ENCODE measurements at places on chromosomes 13 and 19. TPM values are rescaled to one million over a fixed set of nuclear protein-coding genes. Genes with fewer than 3 reads are reported as not detected.

GRCh38 chr13:27482983-27483382 lies 32.6 kb upstream of the MTIF3 start:
- DNase-seq = no peak

GRCh38 chr19:31361728-31362127 lies 12.5 kb upstream of the TSHZ3 start:
- no peak for DNase-seq

- DNase-seq = no peak
These were observed 46.1 kb downstream of the LHFPL6 start for GRCh38 chr13:39556866-39557265.

DNA sequence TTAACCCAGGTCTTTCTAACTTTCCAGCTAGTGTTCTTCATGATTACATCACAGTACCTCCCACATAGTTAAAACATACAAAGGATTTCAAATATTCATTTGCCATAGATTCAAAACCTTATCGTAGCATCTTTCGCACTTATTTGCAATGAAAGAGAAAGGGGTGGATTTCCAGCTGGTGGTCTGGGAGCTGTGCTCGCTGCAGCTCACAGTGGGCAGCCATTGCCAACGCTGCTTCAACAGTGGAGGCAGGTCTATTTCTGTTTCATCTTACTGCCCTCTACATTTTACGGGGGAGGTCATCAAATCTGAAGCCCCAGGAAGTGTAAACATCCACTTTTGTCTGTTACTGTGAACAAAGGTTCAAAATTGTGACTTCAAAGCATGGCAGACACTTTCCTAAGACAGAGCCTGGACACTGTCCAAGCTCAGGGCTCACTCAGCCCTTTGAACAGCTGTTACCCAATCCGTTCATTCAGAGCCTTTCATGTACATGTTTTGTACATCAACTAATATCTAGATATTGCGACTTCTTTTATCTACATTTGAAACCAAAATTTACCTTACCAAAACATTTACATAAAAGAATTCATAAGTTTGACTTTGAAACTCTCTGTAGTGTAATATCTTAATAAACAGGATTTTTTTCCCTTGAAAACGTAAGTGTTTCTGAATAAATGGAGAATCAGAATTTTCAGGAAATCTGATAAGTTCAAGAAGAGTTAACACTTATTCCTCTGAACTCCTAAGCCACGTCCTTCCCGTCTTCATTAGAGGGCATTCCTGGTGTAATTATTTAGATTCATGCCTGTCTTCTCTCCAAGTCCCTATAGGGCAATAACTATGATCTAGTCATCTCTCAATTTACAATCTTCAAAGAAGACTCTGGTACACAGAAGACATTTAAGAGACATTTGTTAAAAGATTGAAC lies 25.1 kb downstream of the STARD13 start:
- no peak for DNase-seq

DNA sequence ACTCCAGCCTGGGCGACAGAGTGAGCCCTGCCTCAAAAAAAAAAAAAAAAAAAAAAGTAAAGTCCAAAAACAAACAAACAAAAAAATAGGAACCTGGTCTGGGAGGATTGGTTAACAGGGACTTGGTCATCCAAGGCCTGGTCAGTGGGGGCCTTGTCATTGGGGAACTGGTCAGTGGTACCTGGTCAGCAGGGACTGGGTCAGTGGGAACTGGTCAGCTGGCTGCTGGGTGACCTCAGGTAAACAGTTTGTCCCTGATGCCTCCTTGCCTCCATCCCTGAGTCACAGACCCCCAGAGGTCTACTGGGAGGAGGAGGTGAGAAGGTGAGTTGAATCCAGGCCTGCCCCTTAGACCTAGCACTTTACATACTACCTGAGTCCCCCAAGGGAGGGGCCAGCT lies 5.7 kb upstream of the ZNF14 start:
- DNase-seq = no peak

GRCh38 chr13:32802159-32802558 lies 214.1 kb upstream of the KL start:
- DNase-seq = no peak

- DNase-seq = no peak
These were observed 5.9 kb downstream of the RAB8A start for GRCh38 chr19:16117594-16118033.

GRCh38 chr13:77544355-77544754 lies 8.8 kb downstream of the SCEL start:
- peak; percentile 89 for DNase-seq

GRCh38 chr19:48477698-48478338 lies 8.6 kb downstream of the CYTH2 start:
- DNase-seq = no peak

DNA sequence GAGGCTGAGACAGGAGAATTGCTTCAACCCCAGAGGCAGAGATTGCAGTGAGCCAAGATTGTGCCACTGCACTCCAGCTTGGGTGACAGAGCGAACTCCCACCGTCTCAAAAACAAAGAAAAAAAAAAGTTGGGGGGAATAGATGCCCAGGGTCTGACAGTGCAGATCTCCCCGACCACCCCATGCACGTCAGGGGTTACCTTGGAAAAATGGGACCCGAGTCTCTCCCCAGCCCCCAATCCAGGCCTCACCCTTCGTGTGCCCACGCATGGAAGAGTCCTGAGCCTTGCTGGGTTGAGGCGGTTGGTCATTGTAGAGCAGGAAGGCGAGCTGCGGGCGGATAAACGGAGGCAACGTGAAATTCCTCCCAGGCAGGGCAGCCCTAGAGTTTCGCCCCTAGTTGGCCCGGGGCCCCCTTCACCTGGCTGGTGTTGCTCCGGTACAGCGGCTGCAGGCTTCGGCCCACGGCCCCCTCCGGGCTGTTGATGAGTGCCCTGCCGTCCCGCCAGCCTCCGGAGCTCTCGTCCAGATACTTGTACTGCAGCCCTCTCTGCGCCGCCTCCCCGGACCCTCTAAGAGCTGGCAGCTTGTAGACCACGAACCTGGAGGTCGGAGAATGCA lies 588 bp downstream of the DNASE2 start:
- no peak for DNase-seq

DNA sequence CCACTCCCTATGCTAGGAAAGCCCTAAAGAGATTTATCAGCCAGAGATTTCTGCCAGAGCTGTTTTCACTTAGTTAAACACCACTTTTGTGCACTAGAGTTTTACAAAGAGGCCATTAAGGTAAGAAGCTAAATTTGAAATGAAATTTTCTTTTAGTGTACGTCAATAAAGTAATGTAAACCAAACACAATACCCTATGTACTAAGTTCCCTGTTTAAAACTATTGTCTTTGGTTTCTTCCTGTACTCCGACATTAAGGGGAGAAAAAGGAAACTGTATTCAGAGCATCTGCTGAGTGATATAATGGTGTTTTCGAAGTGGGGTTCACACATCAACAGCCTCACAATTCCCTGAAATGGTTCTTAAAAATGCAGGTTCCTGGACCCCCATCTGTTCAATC lies 40.7 kb upstream of the STARD13 start:
- no peak for DNase-seq

- no peak for DNase-seq
These were observed 915.1 kb downstream of the SLITRK5 start for GRCh38 chr13:88586263-88586662.

GRCh38 chr13:80497439-80497838 lies 156.5 kb upstream of the SPRY2 start:
- DNase-seq = no peak

- DNase-seq = no peak
These were observed 124.4 kb downstream of the RNF17 start for GRCh38 chr13:24888291-24888931.

DNA sequence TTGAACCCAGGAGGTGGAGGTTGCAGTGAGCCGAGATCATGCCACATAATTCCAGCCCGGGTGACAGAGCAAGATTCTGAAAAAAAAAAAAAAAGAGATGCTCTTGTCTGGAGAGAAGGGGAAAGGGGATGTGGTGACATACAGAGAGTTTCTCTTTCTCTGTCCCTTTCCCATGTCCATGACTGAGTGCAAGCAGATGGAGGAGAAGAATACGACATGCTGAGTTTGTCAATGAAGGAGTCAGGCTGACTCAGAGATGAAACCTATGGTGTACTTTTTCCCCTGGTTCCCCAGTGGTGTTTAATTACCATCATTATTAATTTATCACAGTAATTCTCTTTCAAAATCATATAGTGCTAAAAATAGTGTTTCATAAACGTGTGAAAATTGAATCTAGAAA lies 448.8 kb downstream of the FOXO1 start:
- no peak for DNase-seq

DNA sequence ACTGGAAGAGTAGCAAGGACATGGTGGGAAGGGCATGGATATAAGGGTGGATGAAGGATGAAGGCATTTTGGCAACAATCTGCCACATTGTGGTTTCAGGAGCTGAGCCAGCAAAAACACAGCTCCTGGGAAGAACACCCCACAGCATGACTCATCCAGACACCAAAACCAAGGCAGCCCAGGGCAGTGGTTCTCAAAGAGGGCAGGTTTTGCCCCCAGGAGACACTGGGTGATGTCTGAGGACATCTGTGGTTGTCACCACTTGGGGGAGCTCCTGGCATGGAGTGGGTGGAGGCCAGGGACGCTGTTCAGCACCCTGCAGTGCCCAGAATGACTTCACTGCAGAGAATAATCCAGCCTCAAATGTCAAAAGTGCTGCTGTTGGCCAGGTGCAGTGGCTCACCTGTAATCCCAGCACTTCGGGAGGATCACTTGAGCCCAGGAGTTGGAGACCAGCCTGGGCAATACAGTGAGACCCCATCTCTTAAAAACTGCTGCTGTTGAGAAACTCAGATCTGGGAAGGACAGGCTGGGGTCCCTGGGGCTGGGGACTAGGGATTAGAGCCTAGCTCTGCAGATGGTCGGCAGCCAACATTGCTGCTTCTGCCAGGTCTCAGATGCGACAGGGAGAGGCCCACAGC lies 16.1 kb downstream of the ZFR2 start:
- no peak for DNase-seq

DNA sequence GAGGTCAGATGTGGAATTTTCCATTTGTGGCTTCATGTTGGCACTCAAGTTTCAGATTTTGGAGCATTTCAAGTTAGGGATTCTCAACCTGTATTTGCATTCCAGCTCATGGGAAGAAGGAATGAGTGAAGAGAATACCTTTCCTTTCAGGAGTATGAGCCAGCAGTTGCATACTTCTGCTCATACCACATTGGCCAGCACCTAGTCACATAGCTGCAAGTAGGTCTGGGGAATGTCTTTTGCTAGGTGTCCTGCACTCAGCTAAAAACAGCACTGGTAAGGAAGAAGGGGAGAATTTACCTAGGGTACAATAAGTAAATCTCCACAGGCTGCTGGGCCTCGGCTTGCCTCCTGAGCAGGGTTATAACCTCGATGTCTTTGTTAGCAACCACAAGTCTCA lies 24.6 kb upstream of the ATP8A2 start:
- DNase-seq = no peak

ZNF71 gene
- polyA plus RNA-seq = 6.5 TPM

FGF9 gene
- 5.6 TPM for polyA plus RNA-seq

MYPOP gene
- 7.6 TPM for polyA plus RNA-seq

TRPM4 gene
- not detected for polyA plus RNA-seq

ATCAY gene
- polyA plus RNA-seq = 1.2 TPM

S1PR4 gene
- polyA plus RNA-seq = 0.45 TPM

HIF3A gene
- polyA plus RNA-seq = 286 TPM

PALM gene
- polyA plus RNA-seq = 17.2 TPM

PSG5 gene
- 0.94 TPM for polyA plus RNA-seq

ACP7 gene
- 0.07 TPM for polyA plus RNA-seq

RYR1 gene
- 565 TPM for polyA plus RNA-seq

FPR2 gene
- polyA plus RNA-seq = not detected

GJB6 gene
- not detected for polyA plus RNA-seq

Measured in muscle of arm (tissue), 14 donors.